ENCODE measurements at places on chromosomes 4 and X.

- no peak for DNase-seq
Measured at GRCh38 chr4:47597696-47598095, 112.6 kb downstream of the ATP10D start.

DNA sequence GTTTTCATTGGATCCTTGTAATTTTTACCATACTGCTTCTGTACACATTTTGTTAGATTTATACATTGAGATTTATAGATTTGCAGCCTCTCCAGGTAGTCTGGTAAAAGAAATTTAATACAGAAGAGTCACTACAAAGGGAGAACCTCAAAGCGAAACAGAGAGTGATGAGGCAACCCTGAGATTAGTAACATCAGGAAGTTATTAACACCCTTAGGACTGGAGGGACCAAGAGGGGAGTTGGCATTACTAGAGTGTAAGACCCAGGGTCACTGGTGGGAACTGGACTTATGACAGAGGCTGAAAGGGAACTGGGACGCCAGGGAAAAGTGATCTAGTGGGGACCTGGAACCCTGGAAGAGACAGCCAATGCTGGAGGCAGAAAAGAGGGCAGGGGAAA lies 20.6 kb upstream of the MAML3 start:
- no peak for DNase-seq

DNA sequence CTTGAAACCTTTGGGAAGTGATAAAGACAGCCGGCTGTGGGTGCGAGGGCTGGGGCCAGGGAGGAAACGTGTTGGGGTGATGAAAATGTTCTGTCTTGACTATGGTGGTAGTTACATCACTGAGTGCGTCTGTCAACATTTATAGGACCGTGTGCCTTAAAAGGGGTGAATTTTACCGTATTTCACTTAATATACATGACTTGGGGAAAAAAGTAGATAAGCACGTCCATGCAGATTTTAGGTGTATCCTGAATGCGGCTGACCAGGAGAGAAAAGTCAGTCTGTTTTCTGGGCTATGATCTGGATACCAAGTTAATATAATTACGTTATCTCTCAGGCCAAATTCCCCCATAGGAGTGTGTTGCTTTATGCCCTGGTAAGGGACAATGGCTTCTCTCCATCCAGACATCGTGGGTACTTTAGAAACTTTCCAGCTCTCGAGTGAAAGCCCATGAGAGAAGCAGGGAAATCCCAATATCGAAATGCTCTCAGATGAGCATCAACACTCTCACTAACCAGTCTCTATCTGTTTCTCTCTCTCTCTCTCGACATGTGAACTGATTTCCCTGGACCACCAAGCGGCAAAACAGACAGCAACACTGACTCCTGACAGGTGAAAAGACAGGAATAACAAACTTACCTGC lies 71.5 kb downstream of the IRF2 start:
- no peak for DNase-seq

GRCh38 chrX:10165580-10166247 lies 8.9 kb downstream of the CLCN4 start:
- no peak for DNase-seq

- DNase-seq: no peak
Measured at GRCh38 chr4:99586797-99587196, 12.2 kb downstream of the MTTP start.

Measured in NCI-H1417 (cell line).